ENCODE measurements at places on chromosomes 5 and 9.

DNA sequence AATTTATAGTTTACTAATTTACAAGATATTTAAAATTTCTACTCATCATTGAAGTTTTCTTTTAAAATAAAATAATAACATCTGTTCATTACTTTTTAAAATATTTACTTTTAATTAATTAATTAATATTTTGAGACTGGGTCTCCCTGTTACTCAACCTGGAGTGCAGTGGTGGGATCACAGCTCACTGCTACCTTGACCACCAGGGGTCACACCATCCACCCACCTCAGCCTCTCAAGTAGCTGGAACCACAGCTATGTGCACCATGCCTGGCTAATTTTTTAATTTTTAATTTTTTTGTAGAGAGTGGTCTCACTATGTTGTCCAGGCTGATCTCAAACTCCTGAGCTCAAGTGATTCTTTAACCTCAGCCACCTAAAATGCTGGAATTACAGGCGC is 1013.6 kb downstream of the CDH9 start:
- no peak for DNase-seq

- no peak for DNase-seq
Observed at GRCh38 chr9:82903503-82903902, 159.4 kb downstream of the RASEF start.

- no peak for DNase-seq
Observed at GRCh38 chr5:7772141-7772540, 78.8 kb downstream of the CFAP90 start.

DNA sequence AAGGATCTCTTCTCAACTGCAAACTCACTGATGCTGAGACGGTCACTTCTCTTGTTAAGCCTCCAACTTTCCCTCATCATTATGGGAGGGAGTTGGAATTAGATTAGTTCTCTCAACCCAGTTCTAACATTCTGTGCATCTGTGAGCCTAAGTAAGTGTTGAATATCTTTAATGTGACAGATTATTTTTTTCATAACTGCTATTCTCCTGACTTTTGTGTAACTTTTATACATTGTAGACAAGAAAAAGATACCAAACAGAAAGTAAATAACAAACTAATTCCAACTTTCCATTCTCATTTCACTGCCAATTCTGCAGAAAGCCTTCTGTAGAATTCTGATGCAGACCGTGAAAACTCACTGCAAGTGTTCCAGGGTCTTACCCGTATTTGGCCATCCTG is 813.5 kb downstream of the TLE4 start:
- no peak for DNase-seq

DNA sequence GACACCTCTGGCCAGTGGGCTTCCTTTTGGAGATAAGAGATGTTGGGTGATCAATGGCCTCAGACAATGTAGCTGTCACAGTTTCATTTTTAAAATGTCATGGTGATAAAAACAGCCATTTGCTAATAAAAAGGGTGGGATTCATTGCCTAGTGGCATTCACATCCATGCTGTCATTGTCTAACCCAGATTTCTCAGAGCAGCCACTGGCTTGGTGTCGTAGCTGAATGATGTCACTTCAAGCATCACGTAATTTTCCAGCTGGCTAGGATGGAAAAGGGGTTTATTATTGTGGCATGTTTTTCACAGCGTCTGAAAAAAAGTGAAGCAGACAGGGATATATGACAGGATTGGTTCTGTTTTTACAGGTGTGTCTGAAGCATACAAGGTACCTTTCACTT is 184.7 kb downstream of the AOPEP start:
- DNase-seq, result no peak

DNA sequence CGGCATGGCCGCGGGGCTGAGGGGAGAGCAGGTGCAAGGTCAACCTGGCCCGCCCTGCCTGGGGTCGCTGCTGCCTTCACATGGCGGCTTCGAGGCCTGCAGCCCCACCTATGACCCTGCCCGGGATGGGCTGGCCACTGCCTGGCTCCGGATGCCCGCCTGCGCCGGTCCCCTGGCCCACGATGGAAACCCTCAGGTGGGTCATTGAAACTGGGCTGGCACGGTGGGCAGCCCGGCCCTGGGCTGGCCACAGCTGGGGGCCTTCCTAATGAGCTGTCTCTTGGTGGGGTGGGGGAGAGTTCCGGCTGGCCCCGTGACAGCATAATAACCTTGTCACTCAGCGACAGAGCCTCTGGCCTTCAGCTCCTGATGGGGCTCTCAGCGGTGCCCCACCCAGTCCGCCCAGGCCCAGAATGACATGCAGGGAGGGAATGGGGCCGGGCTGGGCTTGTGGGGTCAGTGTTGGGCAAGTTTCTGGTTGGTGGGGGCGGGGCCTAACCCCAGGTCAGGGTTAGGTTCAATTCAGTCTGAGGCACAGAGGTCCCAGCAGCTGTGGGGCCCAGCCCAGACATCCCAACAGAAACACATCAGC is at the start of gene CCDC187:
CCDC187 (minus strand) TSS at position 270 of the 592 bp plus-strand sequence; CDS start at position 6, 264 bp downstream.
- DNase-seq, result no peak

- DNase-seq, result no peak
Observed at GRCh38 chr9:32606811-32607210, 28.7 kb downstream of the TAF1L start.

- DNase-seq, result no peak
Observed at GRCh38 chr5:61767231-61768080, 435.4 kb downstream of the ZSWIM6 start.

DNA sequence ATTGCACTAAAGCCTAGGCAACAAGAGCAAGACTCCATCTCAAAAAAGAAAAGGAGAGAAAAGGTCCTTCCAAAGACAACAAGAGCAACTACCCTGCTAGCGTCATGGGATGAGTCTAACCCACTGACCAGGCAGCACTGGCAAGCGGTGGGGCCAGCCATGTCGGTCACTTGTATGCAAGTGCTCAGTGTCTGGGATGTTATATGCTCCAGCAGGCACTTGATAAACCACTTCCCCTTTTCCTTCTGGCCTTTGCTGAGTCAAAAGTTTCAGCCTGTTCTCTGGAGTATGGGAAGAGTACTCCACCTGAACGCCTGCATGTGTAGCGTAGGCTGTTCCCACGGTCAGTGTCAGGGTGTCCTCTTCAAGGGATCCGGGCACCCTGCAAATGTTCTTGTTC is 9.2 kb upstream of the MXD3 start:
- no peak for DNase-seq

- no peak for DNase-seq
Observed at GRCh38 chr5:14730881-14731280, 66.4 kb downstream of the OTULIN start.

DNA sequence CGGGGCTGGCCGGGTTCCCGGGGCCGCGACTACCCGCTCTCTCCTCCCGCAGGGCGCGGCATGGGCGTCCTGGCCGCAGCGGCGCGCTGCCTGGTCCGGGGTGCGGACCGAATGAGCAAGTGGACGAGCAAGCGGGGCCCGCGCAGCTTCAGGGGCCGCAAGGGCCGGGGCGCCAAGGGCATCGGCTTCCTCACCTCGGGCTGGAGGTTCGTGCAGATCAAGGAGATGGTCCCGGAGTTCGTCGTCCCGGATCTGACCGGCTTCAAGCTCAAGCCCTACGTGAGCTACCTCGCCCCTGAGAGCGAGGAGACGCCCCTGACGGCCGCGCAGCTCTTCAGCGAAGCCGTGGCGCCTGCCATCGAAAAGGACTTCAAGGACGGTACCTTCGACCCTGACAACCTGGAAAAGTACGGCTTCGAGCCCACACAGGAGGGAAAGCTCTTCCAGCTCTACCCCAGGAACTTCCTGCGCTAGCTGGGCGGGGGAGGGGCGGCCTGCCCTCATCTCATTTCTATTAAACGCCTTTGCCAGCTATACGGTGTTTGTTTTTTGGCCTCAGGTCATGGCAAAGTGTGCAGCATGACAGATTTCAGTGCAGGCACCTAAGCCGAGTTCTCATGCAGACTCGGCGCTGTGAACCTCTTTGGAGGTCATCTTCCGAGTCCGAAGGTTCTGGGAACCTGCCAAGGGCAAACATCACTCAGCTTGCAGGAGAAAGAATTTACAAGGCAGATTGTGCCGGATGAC is 516 bp downstream of the MRPL41 start:
- DNase-seq, result no peak

GRCh38 chr9:101536938-101537337 is 3.3 kb downstream of the RNF20 start:
- no peak for DNase-seq

DNA sequence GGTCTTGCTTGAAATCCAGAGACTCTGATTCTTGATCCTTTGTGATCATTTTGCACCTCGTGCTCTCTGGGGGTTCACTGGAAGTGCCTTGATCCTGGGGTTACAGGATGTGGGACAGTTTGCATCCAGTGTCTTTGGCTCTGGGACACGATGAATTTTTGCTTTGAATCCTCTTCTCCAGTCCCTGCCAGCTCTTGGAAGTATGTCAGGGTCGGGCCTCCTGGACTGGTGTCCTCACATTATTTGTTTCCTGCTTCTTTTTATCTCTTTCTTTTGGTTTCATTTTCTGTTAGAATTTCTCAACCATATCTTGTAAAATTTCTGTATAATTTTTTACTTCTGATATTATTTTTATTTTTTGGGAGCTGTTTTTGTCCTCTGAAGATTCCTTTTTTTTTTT is 34.2 kb downstream of the SECISBP2 start:
- DNase-seq, result no peak

GRCh38 chr5:135357685-135358084 is 41.3 kb downstream of the MACROH2A1 start:
- DNase-seq, result no peak

GRCh38 chr5:138503487-138504270 is 38.4 kb downstream of the EGR1 start:
- DNase-seq, result no peak

GRCh38 chr9:109082091-109082620 is 37.6 kb downstream of the TMEM245 start:
- DNase-seq, result no peak

- DNase-seq, result no peak
Observed at GRCh38 chr5:111243318-111243717, 19.1 kb downstream of the CAMK4 start.

GRCh38 chr5:10233505-10233904 is 16.2 kb downstream of the ATPSCKMT start:
- DNase-seq, result no peak

- no peak for DNase-seq
Observed at GRCh38 chr5:130024006-130024405, 119.7 kb downstream of the CHSY3 start.

DNA sequence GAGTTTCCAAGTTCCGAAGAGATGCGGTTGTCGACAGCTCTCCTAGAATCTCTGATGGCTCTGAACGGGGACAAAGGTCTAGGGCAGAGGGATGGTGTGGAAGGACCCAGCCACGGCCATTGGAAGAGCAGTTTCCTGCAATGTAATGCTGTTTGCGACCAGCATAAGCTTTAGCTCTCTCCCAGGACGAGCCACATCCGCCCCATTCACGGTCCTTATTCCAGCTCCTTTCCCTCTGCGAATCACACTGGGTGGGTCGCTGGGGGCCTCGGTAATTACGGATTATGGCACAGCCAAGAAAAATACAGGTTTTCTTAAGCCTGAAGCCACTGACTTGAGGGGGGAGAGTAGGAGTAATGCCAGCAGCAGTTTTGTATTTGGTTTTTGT is 22.7 kb downstream of the ANXA2R start:
- no peak for DNase-seq

DNA sequence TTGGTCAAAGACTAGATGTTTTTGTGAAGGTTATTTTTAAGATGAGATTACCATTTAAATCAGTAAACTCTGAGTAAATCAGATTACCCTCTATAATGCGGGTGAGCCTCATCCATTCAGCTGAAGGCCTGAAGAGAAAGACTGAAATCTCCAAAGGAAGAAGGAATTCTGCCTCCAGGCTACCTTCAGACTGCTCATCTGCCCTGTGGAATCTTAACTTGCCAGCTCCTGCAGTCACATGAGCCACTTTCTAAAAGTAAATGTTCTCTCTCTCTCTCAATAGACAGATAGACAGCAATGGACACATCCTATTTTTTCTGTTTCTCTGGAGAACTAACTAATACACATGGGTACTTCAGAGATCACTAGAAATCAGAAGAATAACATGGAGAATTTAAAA is 182.8 kb downstream of the CFAP90 start:
- DNase-seq, result no peak

GRCh38 chr9:108885643-108886348 is 23.7 kb downstream of the ACTL7A start:
- no peak for DNase-seq

DNA sequence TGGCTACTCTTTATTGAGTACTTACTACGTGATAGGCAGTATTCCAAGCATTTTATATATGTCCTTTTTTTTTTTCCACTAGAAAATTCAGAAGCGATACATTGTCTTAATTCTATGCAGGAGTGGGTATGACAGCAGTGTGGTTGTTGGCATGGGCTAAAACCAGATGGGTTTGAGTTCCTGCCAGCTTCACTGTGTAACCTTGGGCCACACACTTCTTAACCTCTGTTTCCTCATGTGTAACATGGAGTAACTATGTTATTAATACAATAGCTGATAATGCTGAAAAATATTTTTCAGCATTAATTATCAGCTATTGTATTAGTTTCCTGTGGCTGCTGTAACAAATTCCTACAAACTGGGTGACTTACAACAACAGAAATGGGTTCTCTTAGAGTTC is 12.0 kb downstream of the SNX18 start:
- no peak for DNase-seq
